Activated CD4-positive, alpha-beta T cell treated with anti-CD3 and anti-CD28 coated beads for 36 hours (primary cell): ENCODE measurements at places on chromosomes 5 and 9.

DNA sequence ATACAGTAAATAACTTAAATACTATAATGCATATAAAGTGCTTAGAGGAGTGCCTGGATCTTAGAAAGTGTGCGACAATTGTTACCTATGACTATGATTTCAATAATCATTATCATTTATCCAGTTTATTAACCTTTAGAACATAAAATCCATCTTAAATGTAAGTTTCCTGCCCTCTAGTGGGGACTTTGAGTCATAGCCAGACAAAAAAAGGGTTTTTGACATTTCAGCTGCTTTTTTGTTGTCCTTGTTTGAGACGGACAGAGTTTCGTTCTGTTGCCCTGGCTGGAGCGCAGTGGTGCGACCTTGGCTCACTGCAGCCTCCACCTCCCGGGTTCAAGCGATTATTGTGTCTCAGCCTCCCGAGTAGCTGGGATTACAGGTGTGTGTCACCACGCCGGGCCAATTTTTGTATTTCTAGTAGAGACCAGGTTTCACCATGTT is 9.7 kb upstream of the C9orf152 start:
- DNase-seq: no peak

- DNase-seq: no peak
Measured at GRCh38 chr5:52655163-52655562, 132.6 kb upstream of the ITGA1 start.

DNA sequence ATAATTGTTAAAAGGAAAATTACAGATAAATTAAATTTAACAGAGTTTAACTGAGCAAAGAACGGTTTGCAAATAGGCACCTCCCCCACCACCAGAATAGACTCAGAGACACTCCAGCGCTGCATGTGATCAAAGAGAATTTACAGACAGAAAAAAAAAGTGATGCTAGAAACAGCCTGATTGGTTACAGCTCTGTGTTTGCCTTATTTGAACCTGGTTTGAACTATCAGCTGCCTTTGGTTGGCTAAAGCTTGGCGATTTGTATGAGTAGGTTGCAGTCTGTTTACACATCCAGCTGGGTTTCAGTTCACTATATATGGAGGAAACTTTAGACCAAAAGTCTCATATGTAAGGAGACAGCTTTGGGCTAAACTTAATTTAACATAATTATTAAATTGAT is 249.1 kb downstream of the ENC1 start:
- DNase-seq: no peak

GRCh38 chr5:169300468-169301385 is at the start of gene SLIT3:
Gene SLIT3, minus strand, starts transcription at chr5:169301139. Its CDS starts 430 bp downstream, at chr5:169300709.
- no peak for DNase-seq

- DNase-seq: no peak
Measured at GRCh38 chr5:79878136-79878679, 112.9 kb downstream of the MTX3 start.
